ENCODE measurements at places on chromosomes 1 and 21. TPM values are rescaled to one million over a fixed set of nuclear protein-coding genes. Genes with fewer than 3 reads are reported as not detected.

DNA sequence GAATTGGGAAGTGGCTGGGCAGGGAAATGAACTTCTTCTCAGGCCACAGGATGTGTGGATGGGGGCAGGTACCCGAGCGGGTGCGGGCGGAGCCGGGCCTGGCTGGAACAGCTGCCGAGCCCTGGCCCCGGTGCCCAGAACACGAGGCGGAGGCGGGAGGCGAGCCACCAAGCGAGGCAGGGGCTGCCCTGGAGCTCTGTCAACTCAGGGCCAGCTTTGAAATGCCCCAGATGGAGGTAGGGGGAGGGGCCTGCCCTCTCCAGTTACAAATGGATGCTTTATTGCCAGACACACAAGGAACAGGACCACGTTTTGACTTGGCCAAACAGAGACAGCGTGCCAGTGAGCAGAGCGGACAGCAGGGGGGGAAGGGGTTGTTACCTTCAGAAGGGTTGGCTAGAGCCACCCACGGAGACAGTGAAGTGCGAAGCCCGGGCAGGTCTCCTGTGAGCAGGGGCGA is 240.4 kb downstream of the SDCCAG8 start:
- DNase-seq, result no peak

- DNase-seq, result no peak
Measured at GRCh38 chr21:42309753-42310213, 5.4 kb downstream of the TFF3 start.

DNA sequence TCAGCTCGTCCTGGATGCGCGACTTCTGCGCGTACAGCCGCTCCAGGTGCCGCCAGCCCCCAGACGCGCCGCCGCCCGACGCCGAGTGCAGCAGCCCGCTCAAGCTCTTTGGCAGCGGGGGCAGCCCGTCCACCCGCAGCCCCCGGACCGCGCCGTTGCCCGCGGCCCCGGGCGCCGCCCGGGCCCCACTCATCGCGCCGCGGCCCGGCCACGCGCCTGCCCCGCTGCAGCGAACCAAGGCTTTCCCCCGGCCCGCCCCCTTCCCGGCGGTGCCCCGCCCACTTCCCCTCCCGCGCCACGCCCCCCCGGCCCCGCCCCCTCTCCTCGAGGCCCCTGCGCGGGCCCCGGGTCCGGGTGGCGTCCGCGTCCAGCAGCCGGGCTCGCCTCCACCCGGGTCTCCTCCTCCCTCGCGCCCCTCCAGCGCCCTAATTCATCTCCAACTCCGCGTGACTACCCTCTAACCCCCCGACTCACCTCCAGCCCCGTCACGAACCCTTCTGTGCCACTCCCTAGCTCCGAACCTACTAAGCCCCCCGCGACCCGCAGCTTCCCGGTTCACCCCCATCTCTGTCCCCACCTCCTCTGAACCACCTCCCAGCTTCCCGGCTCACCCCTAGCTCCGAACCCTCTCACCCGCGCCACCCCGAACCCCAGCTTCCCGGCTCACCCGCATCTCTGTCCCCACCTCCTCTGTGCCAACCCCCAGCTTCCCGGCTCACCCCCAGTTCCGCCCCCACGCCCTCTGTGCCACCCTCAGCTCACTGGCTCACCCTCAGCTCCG is at the start of gene FAM89A:
TSS of gene FAM89A (minus strand) at position 236 of the 781 bp plus-strand sequence. CDS start at position 193, 43 bp downstream.
- DNase-seq, result peak; percentile 46

The LRRC71 gene
- total RNA-seq, result 0.13 TPM

- DNase-seq, result no peak
Measured at GRCh38 chr1:14741082-14741481, 142.6 kb downstream of the KAZN start.

The SPATA6 gene
- total RNA-seq, result 2.4 TPM

The SYNC gene
- 14.7 TPM for total RNA-seq

- DNase-seq, result no peak
Measured at GRCh38 chr1:109765896-109766615, 2.3 kb upstream of the EPS8L3 start.

GRCh38 chr1:174940646-174941175 is 59.0 kb upstream of the CACYBP start:
- no peak for DNase-seq

GRCh38 chr1:16162163-16162822 is 6.4 kb upstream of the EPHA2 start:
- no peak for DNase-seq

The C1orf87 gene
- total RNA-seq, result not detected

GRCh38 chr1:3035563-3036446 is 14.5 kb downstream of the ACTRT2 start:
- DNase-seq, result no peak

DNA sequence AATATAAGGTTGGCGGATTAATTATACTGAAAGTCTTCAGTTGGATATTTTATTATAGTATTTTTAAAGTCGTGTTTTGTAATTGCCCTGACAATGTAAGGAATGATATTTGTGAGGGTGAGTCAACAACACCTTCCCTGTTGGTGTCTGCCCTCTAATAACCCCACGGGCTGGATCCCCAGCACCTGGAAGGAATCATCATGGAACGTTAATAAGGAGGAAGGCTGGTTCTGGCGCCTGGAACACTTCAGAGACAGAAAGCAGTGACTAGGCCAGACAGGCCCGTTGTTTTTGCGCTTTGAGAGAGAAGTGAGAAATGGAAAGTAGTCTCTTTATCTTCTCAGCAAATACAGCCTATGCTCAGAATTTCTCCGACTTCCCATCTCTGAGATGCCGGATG is 31.6 kb downstream of the TEX35 start:
- DNase-seq, result no peak

- DNase-seq, result no peak
Measured at GRCh38 chr1:72241397-72241796, 40.9 kb downstream of the NEGR1 start.

Measured in dermis microvascular lymphatic vessel endothelial cell (primary cell).